Peyer's patch (tissue), 4 donors: ENCODE measurements at places on chromosomes 4 and X.

DNA sequence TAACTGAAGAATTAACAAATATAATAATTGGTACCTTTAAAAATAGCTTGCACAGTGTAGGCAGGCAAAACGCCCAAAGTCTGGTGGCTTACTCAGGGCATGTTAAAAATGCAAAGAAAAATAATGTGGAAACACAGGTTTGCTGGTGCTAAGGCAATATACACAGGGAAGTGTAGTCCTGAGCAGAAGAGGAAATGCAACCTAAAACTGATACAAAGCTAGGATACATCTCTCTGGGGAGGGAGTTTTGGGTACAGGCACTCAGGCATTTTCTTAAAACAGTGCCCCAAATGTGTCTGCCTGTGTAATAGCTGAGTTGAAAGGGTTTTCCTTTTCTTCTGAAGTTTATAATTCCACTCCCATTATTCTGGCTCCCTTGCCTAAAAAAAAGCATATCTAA, 47.4 kb downstream of the TMPRSS11E start:
- DNase-seq: no peak

DNA sequence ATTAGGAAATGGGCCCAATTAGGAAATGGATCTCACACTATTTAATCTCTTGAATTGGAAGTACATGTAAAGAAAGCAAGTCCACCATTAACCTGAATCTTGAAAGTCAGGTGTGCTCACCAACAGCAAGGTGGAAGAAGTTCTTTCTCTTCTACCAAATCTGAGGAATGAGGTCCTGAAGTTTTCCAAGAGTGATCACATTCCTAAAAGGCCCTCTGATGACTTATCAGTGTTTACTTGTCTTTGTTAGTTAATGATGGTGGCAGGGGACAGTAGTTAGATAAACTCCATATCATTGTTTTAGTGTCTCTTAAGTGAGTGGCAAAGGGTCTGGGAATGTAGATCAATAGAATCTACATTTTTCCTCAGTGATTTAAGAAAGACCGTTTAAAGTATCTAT, 61.3 kb upstream of the APELA start:
- no peak for DNase-seq

GRCh38 chrX:48573690-48574269, 504 bp upstream of the RBM3 start:
- DNase-seq: peak; percentile 53

GRCh38 chr4:176833400-176834175, 40.9 kb upstream of the VEGFC start:
- no peak for DNase-seq

DNA sequence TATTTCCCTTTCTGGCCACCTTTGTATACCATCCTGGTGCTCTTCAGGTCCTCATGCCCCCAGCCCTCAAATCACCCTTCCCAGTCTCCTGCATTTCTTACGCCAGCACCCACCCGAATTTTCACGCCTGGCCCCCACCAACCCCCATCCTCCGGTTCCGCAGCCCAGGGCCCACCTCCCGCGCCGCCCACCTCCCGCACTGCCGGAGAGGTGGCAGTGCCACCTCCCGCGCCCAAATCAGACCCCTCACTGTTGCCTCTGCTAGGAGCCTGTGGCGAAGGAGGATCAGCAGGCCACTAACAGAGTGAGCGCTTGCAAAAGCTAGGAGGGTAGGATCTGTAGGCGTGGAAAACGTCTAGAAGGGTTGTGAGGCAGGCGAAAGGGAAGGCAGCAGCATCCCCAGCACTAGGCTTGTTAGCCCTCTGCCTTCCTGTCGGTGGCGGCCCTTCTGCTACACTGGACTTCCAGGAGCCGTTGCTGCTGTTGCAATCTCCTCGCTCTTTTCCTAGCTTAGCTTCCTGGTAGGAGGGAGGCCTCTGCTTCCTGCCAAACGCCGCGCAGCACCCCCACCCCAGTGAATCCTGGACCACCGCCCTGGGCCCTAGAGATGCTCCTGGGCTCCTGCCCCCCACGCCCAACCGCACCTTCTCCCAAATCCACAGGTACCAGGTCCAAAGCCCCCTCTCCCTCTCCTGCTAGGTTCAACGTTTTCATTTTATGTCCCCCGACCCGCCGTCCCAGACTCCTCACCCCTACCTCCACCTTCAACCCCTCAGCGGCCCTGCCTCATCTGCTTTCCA, 51.0 kb downstream of the SPIN2B start:
- DNase-seq: no peak

- no peak for DNase-seq
Observed at GRCh38 chrX:119045884-119046283, 26.9 kb upstream of the CT47C1 start.

GRCh38 chr4:65033899-65034298, 624.6 kb upstream of the TECRL start:
- DNase-seq: no peak

- no peak for DNase-seq
Observed at GRCh38 chr4:111754003-111754402, 391.3 kb upstream of the FAM241A start.

DNA sequence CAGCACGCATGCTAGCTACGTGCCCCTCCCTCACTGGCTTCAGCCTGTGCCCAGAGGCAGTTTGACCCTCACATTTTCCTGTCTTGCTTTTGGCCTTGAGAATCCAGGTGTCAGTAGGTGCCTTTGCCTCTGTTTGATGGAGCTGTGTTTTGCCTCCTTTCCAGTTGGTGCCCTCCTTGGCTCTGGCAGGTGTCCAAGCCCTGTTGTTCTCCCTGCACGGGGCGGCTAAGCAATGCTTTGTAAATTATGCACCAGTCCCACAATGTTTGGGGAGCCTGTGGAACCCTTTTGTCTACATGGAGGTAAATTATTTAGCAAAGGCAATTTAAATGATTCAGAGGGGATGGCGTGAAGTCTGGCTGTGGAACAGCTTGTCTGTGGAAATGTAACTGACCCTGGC, 202.9 kb upstream of the BOD1L1 start:
- DNase-seq: no peak

GRCh38 chrX:10828640-10829039, 208.3 kb upstream of the MID1 start:
- no peak for DNase-seq

DNA sequence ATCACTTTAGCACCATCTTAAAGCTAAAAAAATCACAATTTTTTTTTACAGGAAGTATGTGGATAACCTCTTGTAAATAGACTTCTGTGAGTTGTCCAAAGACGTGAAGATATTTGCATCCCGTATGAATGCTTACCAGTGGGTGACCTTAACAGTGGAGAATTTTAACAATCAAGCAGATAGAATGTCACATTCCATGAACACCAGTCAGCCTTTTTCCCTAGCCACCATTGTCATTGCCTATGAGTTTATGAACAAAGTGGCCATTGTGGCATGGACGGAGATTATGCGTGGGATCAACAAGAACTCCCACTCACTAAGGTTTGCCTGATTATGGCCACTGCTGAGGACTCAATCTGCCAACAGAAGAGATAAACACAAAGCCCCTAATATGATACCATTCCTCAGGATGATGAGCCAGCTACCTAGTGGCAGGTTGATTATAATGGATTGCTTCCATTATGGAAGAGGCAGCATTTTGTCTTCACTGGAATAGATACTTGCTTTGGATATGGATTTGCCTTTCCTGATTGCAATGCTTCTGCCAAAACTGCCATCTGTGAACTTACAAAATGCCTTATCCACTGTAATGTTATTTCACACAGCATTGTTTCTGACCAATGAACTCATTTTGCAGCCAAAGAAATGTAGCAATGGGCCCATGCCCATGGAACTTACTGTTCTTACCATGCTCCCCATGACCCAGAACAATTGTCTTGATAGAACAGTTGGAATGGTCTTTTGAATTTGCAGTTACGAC, 830.9 kb upstream of the NDST4 start:
- DNase-seq: no peak

DNA sequence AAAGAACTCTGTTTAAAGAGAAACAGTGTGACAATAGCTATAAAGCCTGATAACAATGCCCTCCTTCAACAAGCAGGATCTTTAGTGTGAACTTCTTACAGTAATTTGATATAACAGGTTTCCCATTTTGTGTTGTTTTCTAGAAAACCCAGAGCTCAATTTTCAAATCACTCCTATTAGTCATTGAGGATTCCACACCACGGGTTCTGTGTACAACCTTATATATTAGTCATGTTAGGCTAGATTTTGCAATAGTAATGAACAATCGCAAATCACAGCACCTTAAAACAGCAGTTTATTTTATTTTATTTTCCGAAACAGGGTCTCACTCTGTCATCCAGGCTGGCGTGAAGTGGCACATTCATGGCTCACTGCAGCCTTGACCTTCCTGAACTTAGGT, 1020.9 kb upstream of the INTU start:
- no peak for DNase-seq

GRCh38 chr4:19857380-19857779, 394.3 kb upstream of the SLIT2 start:
- no peak for DNase-seq
